CD4-positive, alpha-beta T cell treated with Interleukin-6 at 100 ng/mL for 8 hours (primary cell): ENCODE measurements at places on chromosomes 12 and 14.

GRCh38 chr12:74663958-74664357 lies 126.3 kb downstream of the ATXN7L3B start:
- no peak for DNase-seq

DNA sequence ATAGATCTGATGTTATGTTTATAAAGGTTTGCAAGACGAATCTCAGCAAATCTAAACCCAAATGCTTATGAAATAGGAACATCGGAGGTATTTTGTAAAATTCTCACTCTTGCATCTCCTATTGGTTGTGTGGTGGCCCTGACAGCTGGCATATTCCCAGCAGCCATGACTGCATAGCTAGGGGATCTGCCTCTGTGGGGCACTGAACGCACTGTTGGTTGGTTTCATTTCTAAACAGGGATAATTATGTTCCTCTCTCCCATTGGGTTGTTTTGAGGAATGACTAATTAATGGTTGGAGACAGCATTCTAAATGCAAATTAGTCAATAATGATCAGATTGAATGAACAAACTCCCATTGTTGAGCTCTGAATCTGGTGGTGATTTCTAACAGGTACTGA lies 2.7 kb upstream of the BEST3 start:
- DNase-seq, result no peak

GRCh38 chr14:79656056-79656455 lies 555.2 kb downstream of the DIO2 start:
- DNase-seq, result no peak

- no peak for DNase-seq
Measured at GRCh38 chr14:28240909-28241308, 525.7 kb upstream of the FOXG1 start.

DNA sequence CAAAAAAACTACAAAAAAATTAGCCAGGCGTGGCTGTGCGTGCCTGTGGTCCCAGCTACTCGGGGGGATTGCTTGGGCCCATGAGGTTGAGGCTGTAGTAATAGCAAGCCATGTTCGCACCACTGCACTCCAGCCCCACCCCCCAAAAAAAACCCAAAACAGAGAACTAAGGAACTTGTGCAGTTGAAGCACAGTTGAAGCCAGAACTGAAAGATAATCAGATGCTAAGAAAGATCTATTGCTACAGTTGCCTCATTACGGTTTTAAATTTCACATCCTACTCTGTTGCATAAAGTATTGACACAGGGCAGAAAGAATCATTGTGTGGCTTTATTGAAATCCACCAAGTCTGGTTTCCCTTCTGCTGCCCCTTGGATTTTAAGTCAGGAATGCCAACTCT lies 3.8 kb downstream of the CS start:
- DNase-seq, result no peak
